Aorta (tissue), 5 donors: ENCODE measurements at places on chromosomes 13 and 19. TPM values are rescaled to one million over a fixed set of nuclear protein-coding genes. Genes with fewer than 3 reads are reported as not detected.

GRCh38 chr13:21117104-21117809, 55.9 kb upstream of the LATS2 start:
- DNase-seq: no peak

DNA sequence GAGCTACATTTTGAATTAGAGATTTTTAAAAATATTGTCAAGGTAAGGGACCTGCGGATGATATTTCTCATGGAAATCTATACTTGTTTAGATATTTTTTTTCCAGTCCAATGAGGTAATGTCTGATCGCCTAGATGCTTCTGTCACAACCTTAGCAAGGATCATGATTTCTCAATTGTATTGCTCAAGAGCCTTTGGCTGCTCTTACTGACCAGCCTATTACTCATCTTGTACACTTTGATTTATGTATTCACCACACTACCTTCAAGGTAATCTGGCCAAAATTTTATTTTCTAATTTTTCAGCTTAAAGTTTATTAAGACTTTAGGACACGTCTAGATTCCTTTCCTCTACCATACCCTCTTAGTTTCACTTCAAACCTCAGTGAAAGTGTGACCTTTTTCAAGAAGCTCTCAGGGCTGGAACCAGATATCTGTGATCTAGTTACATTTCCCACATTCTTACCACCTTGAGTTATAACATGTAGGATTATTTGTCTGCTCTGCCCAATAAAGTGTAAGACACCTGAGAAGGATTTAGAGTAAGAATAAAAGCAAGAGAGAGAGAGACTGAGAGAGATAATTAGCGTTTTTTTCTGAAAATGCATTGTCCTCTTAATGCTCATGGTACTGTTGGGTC, 197.1 kb downstream of the ITGBL1 start:
- no peak for DNase-seq

- DNase-seq: no peak
Measured at GRCh38 chr19:42129399-42130253, 2.6 kb downstream of the POU2F2 start.

Gene ZNF471
- 11.0 TPM for total RNA-seq

Gene PDCD2L
- total RNA-seq: 5.6 TPM
